ENCODE measurements at places on chromosomes 5 and 9. TPM values are rescaled to one million over a fixed set of nuclear protein-coding genes. Genes with fewer than 3 reads are reported as not detected.

The MEGF10 gene
- not detected for total RNA-seq

The ANKRD20A1 gene
- not detected for total RNA-seq

The PCDHGA9 gene
- 0.09 TPM for total RNA-seq

The NOXA1 gene
- total RNA-seq = 0.66 TPM

GRCh38 chr5:136040746-136041415, 12.1 kb downstream of the TGFBI start:
- DNase-seq = no peak

GRCh38 chr9:117120061-117120460, 294.8 kb downstream of the ASTN2 start:
- no peak for DNase-seq

- DNase-seq = no peak
Measured at GRCh38 chr5:124643336-124643735, 103.1 kb downstream of the ZNF608 start.

DNA sequence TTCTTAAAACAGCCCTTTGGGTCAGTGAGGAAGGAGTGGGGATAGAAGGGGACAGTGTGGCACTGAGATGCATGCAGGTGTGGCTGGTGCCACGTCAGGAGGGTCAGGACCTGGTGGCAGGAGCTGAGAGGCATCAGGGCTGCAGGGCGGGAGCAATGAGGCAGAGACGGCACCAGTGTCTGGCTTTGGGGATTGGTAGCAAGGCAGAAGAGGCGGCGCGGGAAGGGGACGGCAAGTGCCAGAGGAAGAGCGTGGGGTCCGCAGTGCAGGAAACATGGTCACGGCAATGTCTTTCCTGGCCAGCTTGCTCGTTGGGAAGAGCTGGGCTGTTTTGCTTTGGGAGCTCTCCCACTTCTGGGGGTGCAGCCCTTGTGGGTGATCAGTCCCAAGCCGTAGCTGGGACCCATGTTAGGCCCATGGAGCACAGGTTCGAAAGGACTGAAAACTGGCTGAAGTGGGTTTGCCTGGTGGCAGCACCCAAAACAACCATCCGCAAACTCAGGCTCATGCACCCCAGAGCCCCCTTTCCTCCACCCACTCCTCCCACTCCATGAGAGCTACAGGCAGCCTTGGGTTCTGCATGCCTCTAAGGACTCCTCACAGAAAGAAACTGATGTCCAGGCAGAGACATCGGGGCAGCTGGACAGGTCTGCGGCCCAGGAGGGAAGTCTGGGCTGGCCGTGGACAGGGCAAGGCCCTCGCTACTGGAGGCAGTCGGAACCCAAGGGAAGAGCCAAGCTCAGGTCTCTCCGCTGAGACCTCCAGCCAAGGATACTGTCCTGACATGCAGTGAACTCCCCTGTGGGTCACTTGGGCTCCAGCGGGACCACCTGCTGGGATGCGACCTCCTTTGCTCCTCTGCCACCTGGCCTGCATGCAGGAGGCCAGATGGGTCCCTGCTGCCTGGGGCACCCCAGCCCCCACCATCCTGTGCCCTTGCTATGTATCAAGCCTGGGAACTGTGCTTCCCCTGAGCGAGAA, 104.4 kb downstream of the ZNF354C start:
- no peak for DNase-seq

DNA sequence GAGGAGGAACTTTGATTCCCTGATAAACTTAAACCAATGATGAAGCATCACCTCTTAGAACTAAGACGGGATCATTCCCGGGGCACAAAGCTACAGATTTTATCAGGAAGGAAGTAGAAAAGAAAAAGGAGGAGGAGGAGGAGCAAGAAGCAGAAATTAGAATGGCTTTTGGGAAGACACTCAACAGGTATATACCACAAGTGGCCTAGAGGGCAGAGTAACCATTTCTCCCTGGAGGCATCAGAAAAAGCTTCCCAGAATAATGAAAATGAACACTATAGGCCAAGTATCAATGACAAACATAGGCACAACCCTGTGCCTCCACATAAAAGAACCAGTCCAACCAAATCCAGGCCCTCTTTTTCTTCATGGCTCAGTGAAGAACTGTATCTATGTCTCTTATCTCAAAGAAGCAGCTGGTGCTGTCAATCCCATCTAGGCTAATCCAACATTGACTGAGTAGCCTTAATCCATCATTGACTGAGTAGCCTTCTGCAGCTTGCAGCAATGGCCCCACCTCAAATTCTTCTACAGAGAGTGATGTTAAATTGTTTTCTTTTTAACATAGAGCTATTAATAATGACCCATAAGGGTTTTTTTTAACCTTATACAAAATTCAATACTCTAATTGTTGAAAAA, 178.8 kb upstream of the KIF2A start:
- DNase-seq = no peak
